ENCODE measurements at places on chromosomes 16 and 17. TPM values are rescaled to one million over a fixed set of nuclear protein-coding genes. Genes with fewer than 3 reads are reported as not detected.

DNA sequence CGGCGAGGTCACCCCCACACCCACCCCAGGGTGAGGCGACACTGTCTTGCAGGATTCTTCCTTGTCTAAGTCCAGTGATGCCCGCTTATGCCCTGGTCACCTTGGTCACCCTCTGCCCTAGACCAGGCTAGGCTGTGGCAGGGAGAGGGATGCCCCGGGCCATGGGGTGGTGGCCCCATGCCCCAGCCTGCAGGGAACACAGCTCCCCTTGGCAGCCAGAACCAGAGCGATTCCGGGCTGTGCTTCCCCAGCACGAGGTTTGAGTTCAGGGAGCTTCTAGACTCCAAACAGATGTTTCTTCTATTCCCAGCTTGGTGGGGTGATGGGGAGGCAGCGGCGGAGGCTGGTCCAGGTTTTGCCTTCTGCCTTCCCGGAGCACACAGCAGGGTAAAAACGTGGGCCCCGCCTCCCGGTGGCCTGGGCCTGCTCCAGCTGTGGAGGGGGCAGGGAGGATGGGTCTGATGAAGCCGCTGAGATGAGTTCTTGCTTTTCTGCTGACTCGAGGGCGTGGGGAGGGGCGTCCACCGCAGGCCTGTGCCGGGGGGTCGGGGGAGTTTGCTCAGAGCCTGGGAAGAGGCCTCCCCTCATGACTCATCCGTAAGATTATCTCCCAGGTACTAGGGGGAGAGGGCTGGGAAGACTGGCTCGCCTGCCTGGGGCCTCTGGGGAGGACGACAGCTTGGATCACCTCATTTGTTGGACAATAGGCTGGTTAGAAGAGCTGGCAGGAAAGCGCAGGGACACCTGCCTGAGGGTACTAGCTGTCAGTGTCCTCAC lies 15.4 kb downstream of the SMTNL2 start:
- DNase-seq: no peak

GRCh38 chr17:65797101-65797500 lies 235.7 kb upstream of the AXIN2 start:
- DNase-seq: no peak

- DNase-seq: no peak
Measured at GRCh38 chr16:68070249-68070730, 14.9 kb upstream of the NFATC3 start.

GRCh38 chr17:44297975-44298374 lies 10.4 kb upstream of the RUNDC3A start:
- DNase-seq: no peak

HOXB13 gene
- total RNA-seq: not detected

SYT17 gene
- total RNA-seq: 0.07 TPM

G6PC1 gene
- total RNA-seq: not detected

Data from epithelial cell of proximal tubule (primary cell).